Cerebellum (tissue), 4 donors: ENCODE measurements at places on chromosomes 4 and X.

DNA sequence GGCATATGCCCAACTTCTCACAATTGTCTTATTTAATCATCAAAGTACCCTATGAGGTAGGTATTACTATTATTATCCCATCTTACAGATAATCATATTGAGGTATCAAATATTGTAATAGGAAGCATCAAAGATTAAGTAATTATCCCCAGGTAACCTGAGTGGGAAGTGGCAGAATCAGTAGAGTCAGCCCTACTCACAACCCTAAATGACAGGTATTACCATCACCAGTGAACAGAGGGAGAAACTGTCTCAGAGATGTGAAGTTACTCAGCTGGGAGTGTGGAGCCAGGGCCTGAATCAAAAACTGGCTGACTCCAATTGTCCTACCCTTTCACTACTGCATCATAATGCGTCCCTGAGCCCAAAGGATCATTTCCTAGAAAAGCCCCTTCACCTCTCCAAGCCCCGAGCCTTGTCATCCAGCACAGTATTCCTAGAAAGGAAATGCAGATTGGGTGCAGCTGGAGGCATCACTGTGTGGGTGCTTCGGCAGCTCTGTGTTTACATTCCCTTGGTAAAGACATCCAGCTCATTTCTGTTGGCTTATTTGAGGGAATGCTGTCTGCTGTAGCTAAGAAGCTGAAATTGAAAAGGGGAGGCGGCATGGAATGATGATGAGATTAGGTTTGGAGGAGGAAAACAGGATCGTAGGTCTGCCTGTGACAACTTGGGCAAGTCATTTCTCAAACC lies 72.8 kb downstream of the DHX15 start:
- DNase-seq, result no peak

- no peak for DNase-seq
Observed at GRCh38 chr4:142565771-142566170, 280.3 kb downstream of the INPP4B start.

GRCh38 chr4:47639531-47639930 lies 154.5 kb downstream of the ATP10D start:
- no peak for DNase-seq

DNA sequence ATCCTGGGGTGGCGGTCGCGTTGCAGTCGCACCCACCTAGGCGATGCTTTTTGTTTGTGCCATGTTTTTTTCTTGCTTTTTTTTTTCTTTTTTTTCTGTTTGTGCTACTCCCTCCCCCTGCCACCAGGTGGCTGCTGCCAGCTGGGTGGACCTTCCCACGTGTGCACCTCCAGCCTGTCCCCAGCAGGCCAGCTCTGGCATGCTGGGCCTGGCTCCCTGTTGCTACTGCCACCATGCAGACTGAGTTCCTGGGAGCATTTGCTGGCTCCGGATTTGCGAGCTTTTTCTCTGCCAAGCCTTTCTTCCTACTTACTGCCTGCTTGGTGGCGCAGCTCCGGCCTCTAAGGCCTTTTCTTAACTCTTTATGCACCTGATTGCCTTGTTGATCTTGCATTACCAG lies 161.2 kb upstream of the WDFY3 start:
- DNase-seq, result peak; percentile 26

GRCh38 chr4:31080887-31081286 lies 360.7 kb downstream of the PCDH7 start:
- no peak for DNase-seq

GRCh38 chr4:27928761-27929540 lies 1068.3 kb downstream of the STIM2 start:
- no peak for DNase-seq

DNA sequence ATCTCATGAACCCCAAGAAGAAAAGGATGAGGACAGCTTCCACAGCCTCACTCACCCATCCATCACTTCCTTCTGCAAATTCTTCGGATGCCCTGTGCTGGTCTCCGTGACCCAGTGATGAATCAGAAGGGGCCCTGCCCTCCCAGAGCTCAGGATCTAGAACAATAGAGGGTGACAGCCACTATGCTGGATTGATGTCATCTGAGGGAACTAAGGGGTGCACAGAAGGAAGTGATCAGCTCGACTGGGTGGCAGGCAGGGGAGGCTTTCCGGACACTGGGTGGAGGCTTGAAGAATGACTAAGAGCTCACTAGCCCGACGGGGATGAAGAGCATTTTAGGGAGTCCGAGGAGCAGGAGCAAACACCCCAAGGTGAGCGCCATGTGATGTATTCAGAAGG lies 1.4 kb upstream of the ZNF185 start:
- no peak for DNase-seq

- DNase-seq, result peak; percentile 24
Observed at GRCh38 chrX:136781180-136781797, 557 bp upstream of the ARHGEF6 start.

DNA sequence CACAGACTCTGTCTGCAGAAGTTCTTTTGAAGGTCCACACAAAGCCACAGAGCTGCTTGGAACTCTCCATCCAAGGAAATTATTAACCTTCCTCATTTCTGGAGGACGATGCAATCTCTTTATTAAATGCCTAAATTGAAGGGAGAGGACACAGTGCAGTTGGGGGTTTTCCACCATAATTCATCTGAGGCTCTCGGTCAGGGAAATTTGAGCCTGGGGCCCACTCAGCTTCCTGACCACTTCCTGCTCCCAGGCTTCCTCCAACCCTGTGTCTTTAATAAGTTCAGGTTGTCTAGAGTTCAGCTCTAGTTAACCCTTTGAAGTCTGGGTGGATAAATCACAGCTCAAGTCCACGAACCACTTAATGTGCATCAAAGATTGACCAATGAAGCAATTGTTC lies 58.5 kb downstream of the PRPS1 start:
- no peak for DNase-seq
